Activated CD8-positive, alpha-beta T cell treated with anti-CD3 and anti-CD28 coated beads, Interleukin-2, amount 10 ng/mL, durations not matched to agents 7 days and 5 days (primary cell): ENCODE measurements at places on chromosomes 5 and 9. TPM values are rescaled to one million over a fixed set of nuclear protein-coding genes. Genes with fewer than 3 reads are reported as not detected.

PCDHA2 gene
- total RNA-seq, result not detected

LTC4S gene
- total RNA-seq, result 3.8 TPM

ANGPTL2 gene
- total RNA-seq, result not detected

BASP1 gene
- total RNA-seq, result not detected

KLHL9 gene
- total RNA-seq, result 17.9 TPM

SREK1 gene
- 62.3 TPM for total RNA-seq

BTNL3 gene
- total RNA-seq, result not detected

THG1L gene
- total RNA-seq, result 13.4 TPM

CCDC152 gene
- 6.5 TPM for total RNA-seq

AGXT2 gene
- not detected for total RNA-seq

PPIC gene
- total RNA-seq, result not detected

ACER2 gene
- 1.7 TPM for total RNA-seq

SLC25A2 gene
- 0.84 TPM for total RNA-seq

CER1 gene
- total RNA-seq, result not detected

ZNF608 gene
- not detected for total RNA-seq

ODF2 gene
- total RNA-seq, result 82.8 TPM

ENTREP1 gene
- total RNA-seq, result not detected

TESK1 gene
- total RNA-seq, result 41.6 TPM

MZB1 gene
- 19.9 TPM for total RNA-seq

PHF24 gene
- total RNA-seq, result not detected

CNTNAP3B gene
- not detected for total RNA-seq

SLCO4C1 gene
- 0.76 TPM for total RNA-seq

PTGS1 gene
- 0.26 TPM for total RNA-seq

HCN1 gene
- total RNA-seq, result not detected

STXBP1 gene
- total RNA-seq, result 24.2 TPM

CCL21 gene
- total RNA-seq, result not detected

PWWP2A gene
- total RNA-seq, result 19.5 TPM

RNF224 gene
- total RNA-seq, result not detected

SPINK4 gene
- total RNA-seq, result not detected

DBH gene
- total RNA-seq, result not detected

SHOC1 gene
- total RNA-seq, result not detected

DOCK8 gene
- 386 TPM for total RNA-seq

INSL6 gene
- total RNA-seq, result not detected

SIT1 gene
- 220 TPM for total RNA-seq

BNC2 gene
- total RNA-seq, result not detected
